ENCODE measurements at places on chromosomes 1 and 21.

GRCh38 chr1:248913933-248914332, 7.9 kb downstream of the PGBD2 start:
- no peak for DNase-seq

DNA sequence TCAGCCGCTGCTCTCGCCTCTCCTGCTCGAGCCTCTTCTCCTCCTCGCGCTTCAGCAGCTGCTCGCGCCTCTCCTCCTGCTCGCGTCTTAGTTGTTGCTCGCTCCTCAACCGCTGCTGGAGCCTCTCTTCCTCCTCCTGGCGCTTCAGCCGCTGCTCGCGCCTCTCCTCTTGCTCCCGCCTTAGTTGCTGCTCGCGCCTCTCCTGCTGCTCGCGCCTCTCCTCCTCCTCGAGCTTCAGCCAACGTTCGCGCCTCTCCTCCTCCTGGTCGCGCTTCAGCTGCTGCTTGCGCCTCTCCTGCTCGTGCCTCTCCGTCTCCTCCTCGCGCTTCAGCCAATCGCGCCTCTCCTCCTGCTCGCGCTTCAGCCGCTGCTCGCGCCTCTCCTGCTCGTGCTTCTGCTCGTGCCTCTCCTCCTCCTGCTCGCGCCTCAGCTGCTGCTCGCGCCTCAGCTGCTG, 3.7 kb downstream of the TCHH start:
- no peak for DNase-seq

- DNase-seq: no peak
Observed at GRCh38 chr1:14842891-14843290, 244.4 kb downstream of the KAZN start.

DNA sequence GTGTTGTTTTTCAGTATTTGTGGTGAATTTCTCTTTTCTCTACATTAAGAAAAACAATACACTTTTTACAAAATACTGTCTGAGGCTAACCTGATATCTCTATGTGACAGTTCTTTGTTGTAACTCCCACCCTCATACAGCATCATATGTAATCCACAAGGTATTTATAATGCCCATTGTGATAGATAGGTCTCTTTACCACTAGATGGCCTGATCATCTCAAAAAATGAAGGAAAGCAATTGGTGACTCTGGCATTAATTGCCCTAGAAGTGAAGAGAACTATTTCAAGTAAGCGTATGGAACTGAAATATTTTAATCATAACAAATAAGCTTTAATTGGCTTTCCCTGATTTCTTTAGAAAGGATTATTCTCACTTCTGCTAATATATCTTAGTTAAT, 36.2 kb upstream of the HFM1 start:
- DNase-seq: no peak

GRCh38 chr1:40708750-40709099, 17.2 kb downstream of the NFYC start:
- no peak for DNase-seq

DNA sequence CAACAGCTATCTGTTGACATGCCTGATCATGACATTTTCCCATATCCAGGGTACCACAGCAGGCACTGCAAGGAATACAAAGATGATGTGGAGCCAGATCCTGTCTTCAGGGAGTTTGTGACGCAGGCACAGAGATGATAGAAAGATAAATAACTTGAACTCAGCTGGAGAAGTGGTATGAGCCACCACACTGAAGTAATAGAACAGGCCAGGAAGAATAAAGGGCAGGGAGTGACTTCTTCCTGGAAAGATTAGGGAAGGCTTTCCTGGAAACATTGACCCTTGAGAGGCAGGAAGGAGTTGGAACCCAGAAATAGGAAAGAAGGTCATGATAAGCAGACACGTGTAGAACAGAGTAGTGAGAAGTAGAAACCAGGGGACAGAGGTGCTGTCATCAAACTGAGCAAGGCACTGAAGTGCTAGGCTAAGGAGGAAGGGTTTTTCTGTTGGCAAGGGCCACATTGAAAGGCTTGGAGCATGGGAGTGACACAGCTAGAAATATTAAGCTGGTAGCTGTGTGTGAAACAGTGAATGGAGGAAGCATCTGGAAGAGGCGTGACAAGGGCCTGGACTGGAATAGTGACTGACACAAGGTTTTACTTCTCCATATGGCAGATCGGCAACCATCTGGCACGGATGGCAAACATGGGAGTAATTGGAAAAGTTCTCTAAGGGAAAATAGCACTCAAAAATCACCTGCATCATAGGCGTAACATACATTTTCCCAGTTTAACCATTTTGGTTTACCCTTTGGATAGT, 68.4 kb downstream of the AK5 start:
- DNase-seq: no peak
